ENCODE measurements at places on chromosomes 3 and 15.
A peak's percentile ranks its signal among the peaks of the same experiment; 100 is the strongest.

GRCh38 chr3:187328691-187329090 lies 37.2 kb upstream of the MASP1 start:
- DNase-seq: no peak

GRCh38 chr15:58582160-58582559 lies 150.4 kb downstream of the LIPC start:
- DNase-seq: no peak

GRCh38 chr3:111903067-111903511 lies 44.0 kb downstream of the PHLDB2 start:
- peak; percentile 96 for DNase-seq

- DNase-seq: peak; percentile 66
These were observed 64.6 kb upstream of the UBE2E1 start for GRCh38 chr3:23741036-23741706.

DNA sequence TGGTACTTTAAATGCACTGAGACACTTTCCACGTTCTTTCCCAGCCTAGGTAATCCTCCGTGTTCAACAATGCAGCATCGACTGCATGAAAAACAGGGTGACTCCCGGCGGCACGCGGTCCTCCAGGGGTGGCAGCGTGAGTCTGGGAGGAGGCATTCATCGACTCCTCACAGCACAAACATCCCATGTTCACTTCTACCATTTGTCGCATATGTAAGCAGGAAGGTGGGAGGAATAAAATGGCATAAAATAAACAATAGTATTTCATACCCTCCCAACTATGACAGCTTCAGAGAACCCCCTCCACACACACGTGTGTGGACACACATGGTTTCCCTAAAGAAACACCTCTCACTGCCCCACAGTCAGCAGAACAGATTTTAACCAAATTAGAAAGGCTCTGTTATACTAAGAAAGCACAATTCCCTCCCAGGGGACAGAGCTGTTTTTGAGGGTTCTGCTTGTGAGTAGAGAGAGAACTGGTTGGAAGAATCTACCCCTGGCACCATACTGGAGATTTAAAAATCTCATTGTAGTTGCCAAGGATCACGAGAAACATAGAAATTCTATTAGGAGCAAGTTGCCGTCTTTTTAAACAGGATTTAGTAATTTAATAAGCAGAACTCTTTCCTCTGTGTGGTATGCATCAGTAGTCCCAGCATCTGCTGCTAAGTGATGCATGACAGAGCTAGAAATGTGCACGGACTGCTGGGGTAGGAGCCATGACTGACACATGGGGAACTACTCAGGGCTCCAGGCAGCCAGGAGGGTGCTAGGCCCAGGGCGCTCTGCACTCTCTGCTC lies 6.0 kb downstream of the FAM43A start:
- no peak for DNase-seq

GRCh38 chr15:28967990-28968389 lies 82.2 kb downstream of the APBA2 start:
- no peak for DNase-seq

GRCh38 chr3:69474186-69474585 lies 88.3 kb upstream of the FRMD4B start:
- DNase-seq: no peak

DNA sequence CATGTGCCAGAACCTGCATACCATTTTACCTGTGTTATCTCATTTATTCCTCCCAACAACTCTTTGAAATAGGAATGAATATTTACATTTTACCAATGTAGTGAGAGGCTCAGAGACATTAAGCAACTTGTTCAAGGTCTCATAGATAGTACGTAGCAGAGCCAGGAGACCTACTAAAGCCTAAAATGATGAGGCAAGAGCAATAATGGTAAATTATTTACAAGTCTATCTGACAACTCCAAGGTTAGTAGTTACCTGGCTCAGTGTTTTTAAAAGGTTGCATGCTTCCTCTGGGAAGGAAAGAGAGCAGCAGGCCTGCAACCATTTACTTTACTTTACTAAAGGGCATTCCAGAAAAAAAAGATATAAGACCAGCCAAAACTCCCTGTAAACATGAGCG lies 103.0 kb downstream of the CFAP20DC start:
- DNase-seq: no peak

DNA sequence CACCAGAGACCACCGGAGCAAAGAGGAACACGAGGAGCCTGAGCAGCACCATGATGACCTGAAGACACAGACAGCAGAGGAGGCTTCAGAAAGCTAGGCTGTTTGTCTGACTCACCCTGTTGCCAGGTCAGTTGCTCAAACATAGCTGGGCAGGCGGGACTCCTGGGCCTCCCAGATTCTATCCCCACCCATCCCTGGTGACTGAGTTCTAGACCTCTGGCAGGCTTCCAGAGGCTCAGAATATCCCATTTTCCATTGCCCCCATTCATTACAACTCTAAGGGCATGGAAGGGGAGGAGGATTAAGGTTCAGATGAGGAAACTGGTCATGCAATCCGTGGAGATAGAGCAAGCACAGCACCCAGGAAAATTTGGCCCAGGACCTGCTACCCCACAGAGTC lies at the start of gene CDHR4:
CDHR4 (minus strand) TSS at position 113 of the 400 bp plus-strand sequence; CDS start at position 52, 61 bp downstream.
- peak; percentile 49 for DNase-seq

- no peak for DNase-seq
These were observed 94.3 kb upstream of the C3orf80 start for GRCh38 chr3:160130950-160131349.

GRCh38 chr15:34582461-34583371 lies 735 bp downstream of the GOLGA8B start:
- DNase-seq: peak; percentile 14

GRCh38 chr15:33119273-33119672 lies 75.2 kb downstream of the FMN1 start:
- no peak for DNase-seq

DNA sequence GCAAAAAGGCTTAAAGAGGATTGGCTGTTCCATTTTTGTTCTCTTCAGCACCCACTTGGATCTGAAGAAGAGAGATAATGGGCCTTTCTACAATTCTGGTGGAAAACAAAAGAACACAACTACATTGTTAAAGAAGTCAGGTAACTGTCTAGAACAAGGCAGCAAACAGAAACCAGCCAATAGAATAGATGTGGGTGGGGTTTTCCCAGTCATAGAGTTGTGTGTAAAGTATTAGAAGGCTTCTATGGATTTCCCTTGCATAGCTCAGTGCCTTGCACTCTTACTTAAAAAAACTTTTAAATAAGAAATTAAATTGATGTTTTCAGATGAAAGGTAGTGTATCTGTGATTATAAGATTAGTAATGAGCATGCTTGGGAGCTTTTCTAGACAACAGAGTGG lies 462.7 kb upstream of the ATP11B start:
- no peak for DNase-seq

DNA sequence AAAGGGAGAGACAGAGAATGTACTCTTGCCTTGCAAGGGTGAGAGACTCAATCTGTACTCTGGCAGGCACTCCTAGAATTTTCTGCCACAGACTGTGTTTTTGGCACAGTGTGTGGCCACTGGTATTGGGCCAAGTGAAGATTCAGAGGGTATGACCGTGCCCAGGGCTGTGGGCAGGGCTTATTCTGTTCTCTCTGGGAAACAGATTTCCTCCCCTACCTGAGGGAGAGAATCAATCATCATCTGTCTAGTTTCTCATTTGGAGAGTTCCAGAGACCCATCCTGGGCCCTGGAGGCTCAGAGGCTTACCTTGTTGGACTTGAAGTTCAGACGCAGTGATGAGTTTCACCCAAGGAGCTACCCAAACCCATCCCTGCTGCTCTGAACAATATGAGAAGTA lies 28.2 kb downstream of the CSTA start:
- no peak for DNase-seq

DNA sequence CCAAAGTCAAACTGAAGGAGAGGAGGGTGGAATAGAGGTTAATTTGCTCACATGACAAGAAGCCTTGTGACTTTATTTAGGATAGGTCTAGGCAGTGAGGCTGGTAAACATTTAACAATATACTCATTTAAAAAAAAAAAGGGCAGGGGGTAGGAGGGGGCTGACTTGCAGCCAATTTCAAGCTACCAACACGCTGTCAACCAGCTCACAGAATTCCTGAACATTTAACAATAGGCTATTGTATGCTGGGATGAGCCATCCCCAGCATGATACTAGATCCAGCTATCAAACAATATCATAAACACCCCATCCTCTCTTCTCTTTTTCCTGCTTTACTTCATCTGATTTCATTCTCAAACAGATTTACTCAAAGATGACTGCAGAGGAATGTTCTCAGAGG lies 1096.3 kb upstream of the CFAP20DC start:
- DNase-seq: no peak

DNA sequence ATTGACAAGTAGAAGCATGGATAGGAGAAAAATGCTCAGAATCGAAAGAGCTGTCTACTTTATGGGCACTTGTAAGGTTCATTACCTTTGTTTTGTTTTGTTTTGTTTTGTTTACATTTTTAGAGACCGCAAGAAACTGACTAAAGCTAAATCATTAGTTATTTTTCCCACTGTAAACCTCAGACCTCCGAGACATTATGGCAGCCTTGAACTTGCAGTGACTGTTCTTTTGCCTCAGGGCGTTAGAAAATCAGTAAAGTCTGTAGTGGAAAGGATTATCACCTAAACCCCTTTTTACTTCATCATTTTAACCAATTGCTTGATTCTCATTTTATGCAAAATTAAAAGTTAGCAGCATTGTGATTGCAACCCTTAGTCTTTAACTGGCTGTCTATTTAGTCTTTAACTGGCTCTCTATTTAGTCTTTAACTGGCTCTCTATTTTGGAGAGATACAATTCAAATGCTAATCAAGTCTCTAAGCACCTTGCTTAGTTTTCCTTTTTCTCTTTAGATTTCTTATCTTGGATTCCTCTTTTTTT lies 383.3 kb upstream of the ROBO2 start:
- DNase-seq: no peak

DNA sequence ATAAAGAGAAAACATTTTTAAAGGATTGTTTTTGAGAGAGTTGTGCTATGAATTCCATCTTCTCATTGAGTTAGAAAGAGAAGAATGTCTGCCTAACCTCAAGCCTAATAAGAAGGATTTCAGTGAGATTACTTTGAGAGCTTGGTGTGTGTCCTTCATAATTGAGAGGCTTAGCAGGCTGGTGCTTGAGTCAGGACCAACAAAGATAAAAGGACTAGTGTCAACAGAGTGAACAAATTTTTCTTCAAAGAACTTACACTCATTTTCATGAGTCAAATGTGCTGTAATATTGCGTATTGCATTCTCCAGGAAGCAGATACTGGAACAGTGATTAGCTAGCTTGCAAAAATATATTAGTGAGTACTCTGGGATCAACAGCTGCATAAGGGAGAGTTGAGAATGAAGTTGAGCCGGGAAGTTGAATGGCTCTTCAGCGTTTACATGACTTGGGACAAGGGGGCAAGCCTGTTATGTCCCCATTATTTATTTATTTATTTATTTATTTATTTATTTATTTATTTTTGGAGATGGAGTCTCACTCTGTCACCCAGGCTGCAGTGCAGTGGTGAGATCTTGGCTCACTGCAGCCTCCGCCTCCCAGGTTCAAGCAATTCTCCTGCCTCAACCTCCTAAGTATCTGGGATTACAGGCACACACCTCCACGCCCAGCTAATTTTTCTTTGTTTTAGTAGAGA lies 37.5 kb upstream of the SLITRK3 start:
- no peak for DNase-seq

DNA sequence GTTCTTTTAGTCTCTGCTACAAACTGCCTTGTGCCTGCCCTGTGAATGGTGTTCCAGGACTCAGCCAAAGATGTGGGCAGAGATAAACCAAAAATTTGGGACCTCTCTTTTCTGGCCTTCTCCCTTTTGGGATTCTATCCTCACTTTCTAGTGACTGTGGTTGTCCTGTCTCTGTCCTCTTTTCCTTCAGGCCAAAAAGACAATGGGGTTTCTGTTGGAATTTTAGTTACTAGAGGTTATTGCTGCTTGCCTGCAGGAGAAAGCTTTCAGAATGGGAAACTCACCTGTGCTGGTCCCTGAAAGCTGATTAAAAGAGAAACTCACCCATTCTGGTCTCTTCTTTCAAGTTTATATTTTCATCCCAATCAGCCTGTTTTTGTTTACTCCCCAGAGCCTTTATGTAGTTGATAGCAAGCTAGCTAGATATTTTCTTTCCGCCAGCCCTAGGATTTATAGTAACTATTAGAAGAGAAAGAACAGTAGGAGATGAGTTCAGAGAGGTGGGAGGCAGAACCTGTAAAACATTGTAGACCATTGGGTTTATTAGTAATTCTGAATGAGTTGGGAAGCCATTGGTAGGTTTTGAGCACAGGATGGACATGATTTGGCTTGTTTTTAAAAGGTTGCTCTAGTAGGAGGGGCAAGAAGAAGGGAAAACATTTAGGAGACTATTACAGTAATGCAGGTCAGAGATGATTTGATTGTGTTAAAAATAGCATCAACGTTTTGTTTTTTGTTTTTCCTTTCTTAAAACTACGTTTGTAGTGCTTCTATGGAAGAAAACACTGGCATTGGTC lies 138.9 kb downstream of the TCF12 start:
- no peak for DNase-seq

DNA sequence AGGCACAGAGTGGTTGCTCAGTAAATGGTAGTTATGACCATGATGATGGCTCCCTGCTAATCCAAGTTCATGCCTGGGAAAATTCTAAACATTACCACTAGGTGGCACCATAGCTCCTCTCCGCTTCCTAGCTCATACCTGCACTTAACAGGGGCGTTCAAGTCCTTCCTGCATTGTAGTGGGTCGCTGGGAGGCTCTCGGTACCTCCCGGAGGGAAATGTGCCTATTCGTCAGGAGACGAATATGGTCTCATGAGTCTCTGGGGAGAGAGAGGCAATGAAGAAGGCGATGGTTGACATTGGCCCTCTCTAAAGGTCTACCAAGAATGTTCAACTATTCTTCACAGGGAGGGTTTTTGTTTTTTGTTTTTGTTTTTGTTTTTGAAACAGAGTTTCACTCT lies 10.9 kb downstream of the MESP1 start:
- DNase-seq: peak; percentile 61

GRCh38 chr3:52895418-52895817 lies 1.9 kb downstream of the STIMATE start:
- DNase-seq: no peak

GRCh38 chr3:125003369-125003853 lies 52.4 kb downstream of the HEG1 start:
- peak; percentile 99 for DNase-seq

- DNase-seq: no peak
These were observed 1.1 kb upstream of the RPL32 start for GRCh38 chr3:12842469-12842868.

GRCh38 chr3:129575997-129576384 lies 30.5 kb downstream of the PLXND1 start:
- DNase-seq: no peak

- DNase-seq: no peak
These were observed 4.9 kb upstream of the ZNF662 start for GRCh38 chr3:42901073-42901415.

DNA sequence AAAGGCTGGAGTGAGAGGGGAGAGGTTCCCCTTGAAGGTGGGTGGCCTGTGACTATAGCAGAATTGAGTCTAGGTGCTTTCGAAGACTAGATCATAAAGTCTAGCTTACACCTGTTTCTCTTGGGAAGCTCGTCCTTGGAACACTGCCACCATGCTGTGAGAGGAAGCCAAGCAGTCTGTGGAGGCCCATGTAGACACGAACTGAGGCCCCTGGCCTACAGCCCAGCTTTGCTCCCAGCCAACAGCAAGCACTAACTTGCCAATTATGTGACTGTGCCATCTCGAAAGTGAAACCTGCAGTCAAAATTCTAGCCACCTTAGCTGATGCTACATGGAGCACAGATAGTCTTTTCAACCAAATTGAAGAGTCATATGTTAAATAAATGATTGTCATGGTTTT lies 190.5 kb upstream of the NECTIN3 start:
- peak; percentile 54 for DNase-seq
